Spleen (tissue), 13 donors: ENCODE measurements at places on chromosomes 16 and 17. TPM values are rescaled to one million over a fixed set of nuclear protein-coding genes. Genes with fewer than 3 reads are reported as not detected.
A peak's percentile ranks its signal among the peaks of the same experiment; 100 is the strongest.

ATAD5 gene
- polyA plus RNA-seq: 0.61 TPM

DNA sequence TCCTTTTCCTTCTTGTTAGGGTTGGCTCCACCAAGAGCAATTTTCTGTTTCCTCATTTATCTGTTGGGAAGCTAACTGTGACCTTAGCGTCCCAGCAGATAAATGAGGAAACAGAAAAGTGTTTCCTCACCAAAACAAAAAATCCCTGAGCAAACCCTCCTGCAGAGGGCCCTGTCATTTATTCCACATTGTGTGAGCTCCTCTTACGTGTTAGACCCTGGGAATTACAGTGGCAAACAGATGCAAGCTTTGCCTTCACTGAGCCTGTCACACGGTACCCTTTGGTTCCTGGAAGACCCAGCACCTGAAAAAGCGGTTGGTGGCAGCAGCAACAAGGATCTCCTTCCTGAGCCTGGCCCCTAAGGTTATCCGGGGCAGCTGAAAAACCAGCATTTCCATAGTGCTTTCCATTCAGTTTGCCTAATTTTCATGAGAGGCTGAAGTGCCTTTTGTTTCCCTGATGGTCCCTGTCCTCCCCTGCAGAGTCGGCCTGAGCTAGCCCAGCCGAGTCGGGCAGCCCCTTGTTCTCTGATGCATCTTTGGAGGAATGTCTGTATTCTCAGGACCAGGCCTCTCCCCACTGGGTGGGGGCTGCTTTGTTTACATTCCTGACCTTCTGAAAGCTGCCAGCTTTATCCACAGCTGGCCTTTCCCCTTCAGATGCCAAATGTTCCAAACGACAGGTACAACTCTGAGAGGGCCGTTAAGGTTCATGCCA lies 34.7 kb downstream of the YPEL2 start:
- H3K27me3 ChIP-seq: no peaks in the 10 kb centered on the region
- H3K4me1 ChIP-seq: peaks cover 72% of the 10 kb centered on the region
- DNase-seq: no peak

- no peaks in the 10 kb centered on the region for H3K27me3 ChIP-seq
- H3K27ac ChIP-seq: no peak overlapping the region
- H3K4me3 ChIP-seq: no peak overlapping the region
- H3K4me1 ChIP-seq: no peaks in the 10 kb centered on the region
- DNase-seq: no peak
Observed at GRCh38 chr16:9847146-9847545, 335.1 kb downstream of the GRIN2A start.

DNA sequence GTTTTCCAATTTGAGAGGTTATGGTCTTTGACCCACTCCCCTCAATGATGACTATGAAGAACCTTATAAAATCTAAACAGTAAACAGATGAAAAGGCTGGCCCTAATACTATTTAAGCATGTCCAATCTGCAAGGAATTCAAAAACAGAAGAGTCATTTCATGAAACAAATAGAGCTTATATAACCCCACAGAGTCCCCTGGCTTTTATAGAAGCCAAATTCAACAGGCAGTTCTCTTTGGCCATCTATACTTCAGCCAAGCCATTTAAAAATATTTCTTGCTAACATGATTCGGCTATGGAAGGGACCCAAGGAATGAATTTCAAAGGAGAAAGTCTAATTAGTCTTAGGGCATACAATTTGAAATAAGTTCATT lies 43.4 kb downstream of the SPOP start:
- no peaks in the 10 kb centered on the region for H3K27me3 ChIP-seq
- no peaks in the 10 kb centered on the region for H3K36me3 ChIP-seq
- H3K4me3 ChIP-seq: no peak overlapping the region
- H3K27ac ChIP-seq: peak overlapping the region; percentile 6

DNA sequence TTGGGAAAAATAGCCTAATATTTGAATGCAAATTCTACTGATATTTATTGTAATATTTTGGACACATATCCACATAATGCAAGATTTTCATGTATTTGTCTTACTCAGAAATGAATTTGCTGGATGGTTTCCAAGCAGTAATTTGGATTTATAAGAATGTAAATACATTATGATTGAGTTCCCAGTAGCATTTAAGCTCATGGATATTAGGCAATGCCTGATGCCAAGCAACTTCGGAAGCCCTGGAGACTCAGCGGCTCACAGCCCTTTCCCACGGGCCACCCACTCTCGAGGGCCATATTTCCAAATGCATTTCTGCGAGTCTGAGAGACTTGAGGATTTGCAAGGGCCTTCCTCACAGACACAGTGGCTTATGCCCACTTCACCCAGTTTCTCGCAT lies 62.1 kb upstream of the MYOCD start:
- no peak overlapping the region for H3K4me3 ChIP-seq
- H3K4me1 ChIP-seq: no peaks in the 10 kb centered on the region
- H3K27me3 ChIP-seq: no peaks in the 10 kb centered on the region
- no peak for DNase-seq
